Bone marrow (tissue), 2 donors: ENCODE measurements at places on chromosomes 16 and 17.
A peak's percentile ranks its signal among the peaks of the same experiment; 100 is the strongest.

- no peak for DNase-seq
These were observed 66.8 kb downstream of the MARCHF10 start for GRCh38 chr17:62741290-62741689.

DNA sequence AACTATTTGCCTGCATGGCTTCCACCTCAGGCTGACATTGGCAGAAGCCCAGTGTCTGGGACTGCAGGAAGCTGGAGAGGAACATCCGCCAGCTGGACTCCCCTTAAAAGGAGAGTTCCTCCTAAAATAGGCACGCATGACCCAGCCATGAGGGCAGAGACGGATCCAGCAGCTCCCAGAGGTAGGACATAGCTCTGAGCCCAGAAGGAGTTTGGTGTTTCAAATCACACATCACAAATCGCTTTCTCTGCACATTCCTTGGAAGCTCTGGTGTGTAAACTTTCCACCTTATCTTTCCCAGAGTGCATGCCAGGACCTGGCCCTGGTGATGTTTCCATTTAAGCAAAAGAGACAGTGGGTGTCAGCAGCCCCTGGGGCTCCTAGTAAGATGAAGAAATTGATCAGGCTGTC, 231.1 kb upstream of the CDH5 start:
- no peak for DNase-seq

DNA sequence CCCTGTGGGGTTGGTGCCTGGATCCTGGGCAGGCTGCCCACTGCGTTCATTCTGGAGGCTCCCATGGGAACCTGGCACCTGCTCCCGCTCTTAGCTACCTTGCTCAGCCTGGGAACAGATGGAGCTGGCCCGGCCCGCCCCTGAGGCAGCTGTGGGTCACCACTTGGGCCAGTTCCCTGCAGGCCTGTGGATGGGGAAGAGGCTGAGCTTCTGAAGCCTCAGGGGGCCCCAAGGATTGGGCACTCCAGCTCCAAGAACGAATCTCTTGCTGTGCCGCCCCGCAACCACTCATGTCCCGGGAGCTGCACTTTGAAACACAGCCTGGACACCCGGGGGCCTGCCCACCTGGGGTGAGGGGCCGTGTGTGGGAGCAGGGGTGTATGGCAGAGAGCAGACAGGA, 37.7 kb downstream of the BAHCC1 start:
- DNase-seq = no peak

- peak; percentile 72 for DNase-seq
These were observed 133.7 kb downstream of the RAB11FIP4 start for GRCh38 chr17:31524926-31525800.

DNA sequence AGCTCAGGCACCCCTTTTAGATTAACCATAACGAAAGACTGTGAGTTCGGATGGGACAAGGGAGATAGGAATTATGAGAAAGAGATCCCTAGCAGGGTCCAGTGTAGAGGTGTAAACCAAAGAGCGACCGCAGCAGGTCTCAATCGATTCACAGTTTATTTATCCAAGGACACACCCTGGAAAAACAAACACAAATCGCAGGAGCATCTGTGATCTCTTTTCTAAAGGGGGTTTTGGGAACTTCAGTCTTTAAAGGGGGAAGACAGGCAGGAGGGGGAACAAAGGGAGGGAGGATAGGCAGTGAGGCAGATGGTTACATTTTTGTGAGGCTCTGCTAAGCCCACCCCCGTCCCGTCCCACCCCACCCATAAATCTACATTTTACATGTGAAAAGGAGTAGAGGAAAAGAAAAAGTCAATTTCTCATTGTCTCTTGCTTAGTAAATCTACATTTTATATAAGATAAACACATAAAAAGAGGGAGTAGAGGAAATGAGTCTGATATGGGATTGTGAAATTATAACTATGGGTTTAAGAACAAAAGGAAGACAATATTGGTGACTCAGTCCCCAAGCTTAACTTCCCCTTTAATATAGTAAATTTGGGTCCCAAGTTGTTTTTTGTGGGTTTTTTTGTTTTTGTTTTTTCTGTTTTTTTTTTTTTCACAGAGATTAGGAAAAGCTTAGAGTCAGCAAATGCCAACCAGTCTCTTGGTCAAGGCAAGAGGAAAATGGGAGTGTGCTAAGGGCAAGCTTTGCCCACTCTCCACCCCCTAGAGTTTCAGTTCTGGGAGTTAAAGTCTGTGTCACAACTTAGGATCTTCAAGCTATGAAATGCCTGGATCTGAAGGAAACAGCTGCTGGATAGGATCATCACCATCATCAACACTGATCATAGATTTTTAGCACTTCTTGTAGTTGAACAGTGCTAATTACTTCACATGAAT, 160.9 kb upstream of the CDH5 start:
- DNase-seq = peak; percentile 40

- no peak for DNase-seq
These were observed 504 bp downstream of the MAZ start for GRCh38 chr16:29806641-29807425.

- DNase-seq = no peak
These were observed 9.8 kb downstream of the SLC4A1 start for GRCh38 chr17:44257815-44258760.

DNA sequence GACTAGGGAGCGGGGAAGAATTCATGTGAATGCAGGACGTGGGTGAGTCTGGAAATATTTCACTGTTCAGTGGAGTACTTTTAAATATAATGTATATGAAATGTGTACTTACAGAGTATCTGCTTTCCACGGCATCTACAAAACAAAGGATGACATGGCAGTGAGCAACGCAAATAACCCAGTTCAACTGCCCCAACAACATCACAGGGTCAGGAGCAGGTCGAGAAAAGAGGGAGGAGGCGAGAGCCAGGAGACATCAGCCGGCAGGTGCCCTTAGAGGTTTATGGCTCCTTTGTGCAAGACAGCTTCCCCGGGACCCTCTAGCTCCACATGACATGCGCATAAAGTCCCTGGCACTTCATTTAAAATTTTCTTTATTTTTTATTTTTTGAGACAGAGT, 61.1 kb downstream of the PECAM1 start:
- no peak for DNase-seq

GRCh38 chr17:55527540-55528118, 16.4 kb upstream of the SMIM36 start:
- no peak for DNase-seq

- DNase-seq = no peak
These were observed 2382.2 kb downstream of the TP53TG3F start for GRCh38 chr16:35841632-35842031.

DNA sequence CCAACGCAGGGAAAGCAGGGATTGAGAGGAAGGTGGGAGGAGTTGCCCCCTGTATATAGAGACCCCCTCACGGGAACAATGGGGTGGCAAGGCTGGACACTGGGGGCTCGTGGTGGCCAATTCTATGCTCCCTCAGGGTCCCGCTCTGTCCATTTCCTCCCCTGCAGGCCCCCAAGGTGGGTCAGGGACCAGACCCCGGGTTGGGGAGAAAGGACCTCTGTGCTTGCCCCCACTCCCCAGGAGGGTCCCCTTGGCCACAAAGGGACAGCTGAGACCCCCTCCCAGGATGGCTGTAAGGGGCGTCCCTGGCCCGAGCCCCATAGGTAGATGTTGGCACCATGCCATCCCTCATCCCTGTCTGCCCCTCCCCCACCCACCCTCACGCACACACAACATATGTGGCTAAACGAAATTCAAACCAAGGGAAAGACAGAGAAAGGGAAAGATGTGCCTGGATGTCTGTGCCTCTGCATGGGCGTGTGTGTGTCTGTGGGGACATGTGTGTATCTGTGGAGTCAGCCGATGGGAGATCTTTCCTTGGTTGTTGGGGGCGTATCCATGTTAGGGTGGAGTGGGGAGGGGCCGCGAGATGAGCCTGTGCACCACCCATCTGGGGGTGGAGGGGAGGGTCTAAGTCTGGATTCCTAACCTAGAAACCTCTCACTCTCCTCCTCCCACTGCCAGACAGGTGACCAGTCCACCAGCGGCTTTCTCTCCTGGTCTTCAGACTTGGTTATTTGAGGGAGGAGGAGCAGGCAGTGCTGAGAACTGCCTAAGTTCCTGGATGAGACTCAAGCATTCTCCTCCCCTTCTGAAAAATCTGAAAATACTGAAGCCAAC, 642 bp upstream of the NEUROD2 start:
- DNase-seq = no peak

- no peak for DNase-seq
These were observed 21.8 kb downstream of the AXIN1 start for GRCh38 chr16:330741-331140.

DNA sequence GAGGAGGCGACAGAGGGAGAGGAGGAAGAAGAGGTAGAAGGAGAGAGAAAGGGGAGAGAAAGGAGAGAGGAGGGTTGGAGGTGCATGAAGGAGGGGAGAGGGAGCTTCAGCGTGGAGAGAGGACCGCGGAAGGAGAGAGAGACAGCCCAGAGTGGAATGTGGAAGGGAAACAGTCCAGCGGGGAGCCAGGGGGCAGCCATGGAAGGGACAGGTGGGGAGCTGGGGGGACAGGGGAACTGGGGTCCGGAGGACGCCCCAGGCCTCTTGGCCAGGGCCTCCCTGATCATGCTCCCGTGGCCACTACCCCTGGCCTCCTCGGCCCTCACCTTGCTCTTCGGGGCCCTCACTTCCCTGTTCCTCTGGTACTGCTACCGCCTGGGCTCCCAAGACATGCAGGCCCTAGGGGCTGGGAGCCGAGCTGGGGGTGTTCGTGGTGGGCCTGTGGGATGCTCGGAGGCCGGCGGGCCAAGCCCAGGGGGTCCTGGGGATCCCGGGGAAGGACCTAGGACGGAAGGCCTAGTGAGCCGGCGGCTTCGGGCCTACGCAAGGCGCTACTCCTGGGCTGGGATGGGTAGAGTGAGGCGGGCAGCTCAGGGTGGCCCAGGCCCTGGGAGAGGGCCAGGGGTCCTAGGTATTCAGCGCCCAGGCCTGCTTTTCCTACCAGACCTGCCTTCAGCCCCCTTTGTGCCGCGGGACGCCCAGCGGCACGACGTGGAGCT, 759 bp downstream of the ASPHD1 start:
- DNase-seq = no peak

DNA sequence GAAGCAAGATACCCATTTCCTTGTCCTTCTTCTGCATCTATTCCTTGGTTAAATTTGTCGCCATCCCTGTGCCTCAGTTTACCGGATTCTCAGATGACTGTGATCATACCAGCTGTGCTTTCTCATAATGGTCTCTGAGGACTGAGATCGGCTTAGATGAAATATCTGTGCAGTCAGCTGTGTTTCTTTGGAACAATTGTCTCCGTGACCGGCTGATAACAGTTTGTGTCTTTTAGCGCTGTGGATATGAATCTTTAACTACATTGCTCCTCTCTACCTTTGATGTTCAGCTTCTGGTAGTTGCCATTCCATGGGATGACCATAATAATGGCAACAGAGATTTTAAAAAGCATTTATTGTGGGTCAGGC, 473 bp downstream of the FTO start:
- no peak for DNase-seq

DNA sequence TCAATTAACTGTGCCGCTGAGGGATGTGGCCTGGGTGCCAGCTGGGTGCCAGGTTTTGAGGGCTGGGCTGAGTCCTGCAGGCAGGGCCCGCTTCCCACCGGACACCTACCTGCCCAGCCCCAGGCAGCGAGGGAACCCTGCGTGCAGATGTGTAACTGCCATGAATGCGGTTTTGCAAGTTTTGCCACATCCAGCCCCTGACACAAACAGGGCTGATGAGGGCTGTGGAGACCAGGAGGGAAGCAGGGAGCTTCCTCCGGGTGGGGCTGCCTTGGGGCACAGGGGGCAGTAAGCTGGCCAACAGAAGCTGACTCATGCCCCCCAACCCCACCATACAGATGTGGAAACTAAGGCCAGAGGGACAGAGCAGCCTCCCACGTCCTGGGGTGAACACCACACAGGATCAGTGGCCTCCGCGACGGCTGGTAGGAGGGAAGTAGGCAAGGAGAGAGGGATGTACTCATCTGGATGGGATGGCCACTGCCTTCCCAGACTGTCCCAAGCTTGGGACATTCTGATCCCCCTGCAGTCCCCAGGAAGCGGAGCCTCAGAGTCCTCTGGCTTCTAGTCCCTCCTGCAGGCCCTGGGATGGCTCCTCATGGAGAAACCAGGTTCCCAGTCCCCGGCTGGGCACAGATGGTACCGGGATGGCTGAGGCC, 1.6 kb downstream of the UBALD1 start:
- DNase-seq = no peak

- DNase-seq = no peak
These were observed 167.0 kb downstream of the MRM1 start for GRCh38 chr17:36768394-36768793.

- no peak for DNase-seq
These were observed 74.5 kb upstream of the METRNL start for GRCh38 chr17:83004791-83005380.

DNA sequence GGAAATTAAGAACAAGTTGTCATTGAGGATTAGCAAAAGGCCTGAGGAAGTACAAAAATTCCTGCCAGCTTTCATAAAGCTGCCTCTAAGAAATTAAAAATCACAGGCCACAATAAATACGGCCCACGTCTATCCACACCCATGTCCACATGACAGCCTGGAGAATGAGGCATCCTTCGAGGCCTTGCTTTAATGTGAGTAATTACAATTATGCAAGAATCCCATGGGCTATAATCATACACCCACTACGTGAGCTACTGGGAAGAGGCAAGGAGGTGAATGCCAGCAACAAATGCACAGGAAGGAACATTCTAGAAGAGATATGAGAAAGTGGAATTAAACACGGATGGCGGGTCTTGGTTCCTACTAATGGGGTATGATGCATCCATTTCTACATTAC, 65.4 kb upstream of the ZFHX3 start:
- no peak for DNase-seq

DNA sequence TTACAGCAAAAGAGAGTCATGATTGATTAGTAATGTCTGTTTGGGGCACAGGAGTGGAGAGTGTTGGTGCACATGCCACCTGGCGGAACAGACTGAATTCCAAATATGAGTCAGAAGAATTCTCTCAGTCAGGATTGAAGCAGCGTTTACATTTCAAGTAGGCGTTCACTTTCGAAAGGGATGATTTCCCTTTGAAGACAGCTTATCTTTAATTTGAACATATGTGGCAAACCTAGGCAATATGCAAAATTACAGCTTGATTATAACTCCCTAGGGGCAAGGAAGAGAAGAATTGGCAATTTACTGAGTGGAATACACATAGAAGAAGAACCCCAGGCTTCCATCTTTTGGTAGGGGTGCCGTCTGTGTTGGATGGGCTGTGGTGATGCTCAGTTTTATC, 235.8 kb downstream of the HAPSTR1 start:
- DNase-seq = no peak

GRCh38 chr16:90044111-90044551, 24.9 kb upstream of the DBNDD1 start:
- DNase-seq = no peak

DNA sequence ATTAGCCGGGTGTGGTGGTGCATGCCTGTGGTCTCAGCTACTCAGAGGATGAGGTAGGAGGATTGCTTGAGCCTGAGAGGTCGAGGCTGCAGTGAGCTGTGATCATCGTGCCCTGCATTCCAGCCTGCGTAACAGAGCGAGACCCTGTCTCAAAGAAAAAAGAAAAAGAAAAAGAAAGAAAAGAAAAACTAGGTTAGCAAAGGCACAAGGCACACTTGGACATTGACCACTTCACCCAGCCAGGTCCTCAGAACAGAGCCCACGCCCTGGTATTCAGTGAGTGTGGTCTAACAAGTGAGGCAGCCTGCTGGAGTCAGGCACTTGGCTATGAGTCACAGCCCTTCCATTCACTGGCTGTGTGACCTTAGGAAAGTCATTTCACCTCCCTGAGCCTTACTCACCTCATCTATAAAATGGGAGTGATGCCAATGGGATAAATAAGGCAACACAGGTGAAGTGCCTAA, 10.4 kb downstream of the MILR1 start:
- DNase-seq = no peak

- no peak for DNase-seq
These were observed 13.7 kb downstream of the ZNF213 start for GRCh38 chr16:3148256-3149192.

GRCh38 chr17:67830440-67830839, 5.1 kb downstream of the BPTF start:
- no peak for DNase-seq
